ENCODE measurements at places on chromosomes 7 and 10.

DNA sequence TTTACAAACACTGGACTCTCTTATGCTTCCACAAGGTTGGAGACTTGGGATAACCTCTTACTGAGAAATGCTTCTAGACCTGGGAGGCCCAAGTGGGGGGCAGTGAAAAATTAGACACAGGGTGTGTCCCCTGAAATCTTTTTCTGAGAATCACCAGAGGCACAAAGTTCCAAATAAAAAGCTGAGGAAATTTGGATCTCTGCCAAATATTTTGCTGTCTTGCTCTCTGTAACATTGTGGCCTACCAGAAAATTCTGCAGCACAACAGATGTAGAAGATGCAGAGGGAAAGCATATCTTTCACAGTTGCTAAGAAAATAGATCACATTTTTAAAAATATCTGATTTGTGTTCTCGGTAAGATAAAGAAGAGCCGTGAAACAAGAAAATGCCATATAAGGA, 849.4 kb downstream of the CCSER2 start:
- no peak for DNase-seq

GRCh38 chr7:1666317-1666822, 3.7 kb upstream of the ELFN1 start:
- DNase-seq, result no peak

DNA sequence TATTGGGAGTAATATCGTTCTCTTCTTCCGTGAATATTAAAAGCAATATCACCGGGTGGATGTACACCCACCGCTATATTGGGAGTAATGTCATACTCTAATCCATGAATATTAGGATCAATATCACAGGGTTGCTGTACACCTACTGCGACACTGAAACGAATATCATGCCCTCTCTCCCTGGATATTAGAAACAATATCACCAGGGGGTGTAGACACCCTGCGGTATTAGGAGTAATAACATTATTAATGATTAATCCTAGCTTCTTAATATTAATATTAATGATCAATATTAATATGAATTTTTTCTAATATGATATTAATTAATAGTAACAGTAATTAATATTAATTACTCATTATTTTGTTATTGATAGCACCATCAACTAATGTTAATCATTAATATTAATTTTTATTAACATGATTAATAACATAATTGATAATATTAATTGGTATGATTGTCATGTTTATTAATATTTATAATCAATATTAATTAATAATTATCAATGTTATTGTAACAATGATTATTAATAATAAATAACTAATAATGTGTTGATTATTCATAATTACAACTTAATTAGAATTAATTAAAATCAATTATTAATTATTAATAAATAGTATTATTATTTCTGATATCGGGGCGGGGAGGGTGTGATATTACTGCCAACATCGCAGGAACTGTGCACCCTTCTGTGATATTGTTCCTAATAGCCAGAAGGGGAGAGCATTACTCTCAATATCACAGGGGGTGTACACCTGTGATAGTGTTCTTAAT, 121.3 kb upstream of the C1GALT1 start:
- DNase-seq, result no peak

- DNase-seq, result no peak
Observed at GRCh38 chr10:2761971-2762370, 305.4 kb upstream of the PFKP start.

- DNase-seq, result no peak
Observed at GRCh38 chr7:38424750-38425463, 151.5 kb upstream of the TARP start.
